NCI-H1417 treated with DMSO at 0.1 percent for 48 hours (cell line): ENCODE measurements at places on chromosomes 1 and 21.

GRCh38 chr1:242568666-242569065 is 44.2 kb upstream of the PLD5 start:
- DNase-seq = no peak

GRCh38 chr1:223066415-223066814 is 76.6 kb downstream of the TLR5 start:
- no peak for DNase-seq

GRCh38 chr1:58735586-58735985 is 35.7 kb upstream of the MYSM1 start:
- DNase-seq = no peak

DNA sequence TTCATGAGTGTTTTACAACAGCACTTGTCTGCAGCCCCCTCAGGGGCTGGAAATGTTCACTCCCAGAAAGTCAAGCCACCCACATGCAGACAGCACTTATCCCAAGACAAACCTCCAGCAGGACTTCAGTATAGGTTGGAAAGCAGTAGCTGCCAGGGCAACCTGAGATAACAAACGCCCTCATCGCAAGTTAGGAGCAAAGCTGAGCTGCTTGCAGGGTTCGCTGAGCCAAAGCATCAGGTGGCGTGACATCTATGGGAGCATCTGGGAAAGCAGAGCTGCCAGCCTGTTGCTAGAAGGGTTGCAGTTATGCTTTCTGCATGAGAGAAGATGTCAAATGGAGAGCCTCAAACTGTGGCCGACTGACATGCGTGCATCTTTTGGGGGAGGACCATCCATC is 4.2 kb upstream of the STXBP3 start:
- DNase-seq = no peak
